ENCODE measurements at places on chromosomes 6 and 20. TPM values are rescaled to one million over a fixed set of nuclear protein-coding genes. Genes with fewer than 3 reads are reported as not detected.

GRCh38 chr20:56522311-56522710 lies 2.2 kb upstream of the FAM209A start:
- DNase-seq = no peak

BHLHE23 gene
- total RNA-seq = not detected

- DNase-seq = no peak
Observed at GRCh38 chr6:98467902-98468301, 366.5 kb upstream of the POU3F2 start.

DNA sequence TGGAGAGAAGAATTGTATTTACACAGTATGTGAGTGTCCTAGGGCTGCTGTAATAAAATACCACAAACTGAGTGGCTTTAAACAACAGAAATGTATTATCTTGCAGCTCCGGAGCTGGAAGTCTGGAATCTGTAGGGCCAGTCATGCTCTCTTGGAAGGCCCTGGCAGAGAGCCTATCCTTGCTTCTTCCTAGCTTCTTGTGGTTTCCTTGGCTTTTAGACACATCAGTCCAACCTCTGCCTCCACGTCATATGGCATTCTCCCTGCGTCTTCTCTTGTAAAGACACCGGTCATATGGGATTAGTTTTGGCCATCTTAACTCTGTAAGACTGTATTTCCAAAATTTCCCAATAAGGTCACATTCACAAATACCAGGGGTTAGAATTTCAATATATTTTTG lies 10.8 kb downstream of the FNDC1 start:
- no peak for DNase-seq

GRCh38 chr6:40268614-40269013 lies 318.6 kb downstream of the LRFN2 start:
- no peak for DNase-seq

CCM2L gene
- 3.5 TPM for total RNA-seq

HCRTR2 gene
- not detected for total RNA-seq

- no peak for DNase-seq
Observed at GRCh38 chr6:33315793-33316602, 1.5 kb downstream of the ZBTB22 start.

DNA sequence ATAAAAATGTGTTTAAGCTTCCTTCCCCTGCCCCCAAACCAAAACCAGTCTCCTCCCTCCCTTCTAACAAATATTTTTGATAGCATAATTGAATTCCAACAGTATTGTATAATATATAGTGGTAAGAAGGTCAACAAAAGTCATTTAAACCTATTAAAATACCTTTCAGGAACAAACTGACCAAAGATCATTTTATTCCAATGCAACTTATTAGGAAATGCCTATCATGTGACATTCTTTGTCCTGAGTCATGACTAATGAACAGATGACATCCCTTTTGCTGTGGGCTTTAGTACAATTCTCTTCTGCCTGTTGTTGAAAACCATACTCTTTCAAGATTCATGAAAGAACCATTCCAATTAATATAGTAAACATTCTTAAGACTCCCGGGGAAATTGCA lies 51.5 kb upstream of the TRAF3IP2 start:
- no peak for DNase-seq

WFDC12 gene
- total RNA-seq = not detected

- no peak for DNase-seq
Observed at GRCh38 chr6:45645302-45645701, 267.6 kb upstream of the SUPT3H start.

GRCh38 chr6:39430871-39431523 lies 108.5 kb upstream of the KCNK16 start:
- DNase-seq = no peak

DNA sequence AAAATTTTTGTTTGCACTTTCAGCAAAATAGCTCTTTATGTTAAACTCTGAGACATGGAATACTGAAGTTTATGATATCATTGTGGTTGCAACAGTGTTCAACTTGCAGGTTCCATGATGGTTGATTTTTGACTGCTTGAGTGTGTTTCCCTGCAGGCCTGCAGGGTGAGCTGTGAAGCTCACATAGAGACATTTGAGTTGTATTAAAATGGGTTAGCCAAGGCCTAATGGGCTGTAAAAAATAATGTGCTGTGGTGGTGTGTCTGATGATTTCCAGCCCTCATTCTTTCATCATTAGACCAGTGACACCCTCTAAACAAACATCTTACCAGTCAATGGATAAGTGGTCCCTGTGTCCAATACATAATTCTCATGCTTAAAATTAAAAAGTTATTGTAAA lies 321.4 kb downstream of the FARS2 start:
- no peak for DNase-seq

- DNase-seq = no peak
Observed at GRCh38 chr6:7136859-7137334, 29.1 kb downstream of the RREB1 start.

- DNase-seq = no peak
Observed at GRCh38 chr20:24637087-24637486, 167.7 kb downstream of the SYNDIG1 start.

- no peak for DNase-seq
Observed at GRCh38 chr20:60993433-60994044, 258.5 kb upstream of the CDH4 start.

- no peak for DNase-seq
Observed at GRCh38 chr6:149464411-149464810, 20.4 kb downstream of the ZC3H12D start.

- no peak for DNase-seq
Observed at GRCh38 chr6:78611886-78612480, 255.4 kb upstream of the IRAK1BP1 start.

- no peak for DNase-seq
Observed at GRCh38 chr6:30047220-30047619, 13.8 kb upstream of the POLR1H start.

MATN4 gene
- not detected for total RNA-seq

GRCh38 chr6:22873513-22874136 lies 304.3 kb downstream of the HDGFL1 start:
- peak; percentile 71 for DNase-seq

Data from uterus (tissue), 4 donors.